ENCODE measurements at places on chromosomes 7 and 10. TPM values are rescaled to one million over a fixed set of nuclear protein-coding genes. Genes with fewer than 3 reads are reported as not detected.

SYT15 gene
- 14.5 TPM for total RNA-seq

CPEB3 gene
- total RNA-seq, result 1.7 TPM

CPN1 gene
- total RNA-seq, result not detected

LBX1 gene
- total RNA-seq, result not detected

ADAMTS14 gene
- total RNA-seq, result 8.7 TPM

BICC1 gene
- total RNA-seq, result 32.4 TPM

DNA sequence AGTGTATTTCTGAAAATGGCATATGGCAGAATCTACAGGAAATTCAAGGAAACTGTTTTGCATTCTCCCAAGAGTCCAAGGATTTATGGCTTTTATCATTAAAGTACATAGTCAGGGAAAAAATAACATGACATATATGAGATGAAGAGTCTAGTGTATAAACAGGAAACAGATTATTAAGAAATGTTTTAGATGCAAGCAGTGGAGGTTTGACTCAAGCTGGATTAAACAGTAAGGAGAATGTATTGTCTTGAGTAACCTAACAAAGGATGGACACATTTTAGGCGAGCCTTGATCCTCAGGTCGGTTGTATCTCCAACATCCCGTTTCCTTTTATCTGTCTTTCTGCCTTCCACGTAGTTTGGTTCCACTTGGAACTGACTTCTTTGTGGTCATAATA lies 17.9 kb downstream of the OR6B1 start:
- DNase-seq, result no peak

DNA sequence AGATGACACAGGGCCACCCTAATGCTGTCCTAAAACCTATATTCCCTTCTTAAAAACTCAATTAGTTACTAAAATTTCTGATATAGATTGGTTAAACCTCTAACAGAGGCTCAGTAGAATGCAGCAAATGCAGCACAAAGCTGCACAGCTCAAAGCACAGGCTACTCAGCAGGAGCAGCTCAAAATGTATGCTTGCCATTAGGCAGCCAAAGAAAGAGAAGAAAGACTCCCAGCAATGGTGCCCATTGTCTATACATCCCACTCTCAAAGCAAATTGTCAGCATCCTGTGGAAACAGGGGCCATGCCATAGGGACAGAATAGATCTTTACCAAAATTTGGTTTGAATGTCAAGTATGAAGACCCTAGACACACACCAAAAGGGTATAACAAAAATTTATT lies 73.5 kb downstream of the TFPI2 start:
- no peak for DNase-seq

- no peak for DNase-seq
Measured at GRCh38 chr7:74176555-74176954, 2.4 kb downstream of the EIF4H start.

- no peak for DNase-seq
Measured at GRCh38 chr7:38222481-38223096, 44.5 kb downstream of the STARD3NL start.

DNA sequence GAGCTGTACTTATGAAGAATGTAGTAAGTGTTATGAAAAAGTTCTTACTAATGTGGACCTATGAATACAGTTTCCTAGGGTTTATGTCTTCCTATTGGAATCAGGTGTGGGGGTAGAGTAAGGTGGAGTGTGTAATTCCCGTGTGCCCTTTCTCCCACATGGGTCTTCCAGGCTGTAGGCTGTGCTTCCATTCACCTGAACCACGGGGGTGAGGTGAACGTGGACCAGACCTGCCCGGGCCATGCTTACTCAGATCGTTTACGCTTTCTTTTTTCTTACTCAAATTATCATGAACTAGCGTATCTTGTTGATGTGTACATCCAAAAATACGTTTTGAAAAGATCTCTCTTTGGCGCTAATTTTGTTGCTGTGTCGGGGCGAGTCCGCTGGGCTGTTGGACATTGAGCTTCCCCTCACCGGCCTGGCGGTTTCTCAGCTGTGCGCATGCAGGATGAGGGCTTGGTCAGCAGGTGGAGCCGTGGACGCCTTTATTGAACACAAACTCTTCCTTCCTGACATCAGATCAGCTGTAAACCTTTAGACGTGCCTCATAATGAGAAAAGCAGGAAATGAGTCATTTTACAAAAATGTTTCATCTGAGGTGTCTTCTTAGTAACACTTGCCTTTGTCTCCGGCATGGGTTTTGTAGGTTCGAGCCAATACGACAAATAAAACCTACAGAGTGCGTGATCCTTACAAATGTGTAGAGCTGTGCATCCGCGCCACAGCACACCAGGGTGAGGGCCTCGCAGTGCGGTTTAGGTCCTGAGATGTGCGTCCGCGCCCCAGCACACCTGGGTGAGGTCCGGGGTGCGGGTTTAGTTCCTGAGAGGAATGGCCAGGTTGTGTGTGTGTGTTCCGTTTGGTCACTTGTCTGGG lies 53.8 kb downstream of the WDR37 start:
- no peak for DNase-seq

DNA sequence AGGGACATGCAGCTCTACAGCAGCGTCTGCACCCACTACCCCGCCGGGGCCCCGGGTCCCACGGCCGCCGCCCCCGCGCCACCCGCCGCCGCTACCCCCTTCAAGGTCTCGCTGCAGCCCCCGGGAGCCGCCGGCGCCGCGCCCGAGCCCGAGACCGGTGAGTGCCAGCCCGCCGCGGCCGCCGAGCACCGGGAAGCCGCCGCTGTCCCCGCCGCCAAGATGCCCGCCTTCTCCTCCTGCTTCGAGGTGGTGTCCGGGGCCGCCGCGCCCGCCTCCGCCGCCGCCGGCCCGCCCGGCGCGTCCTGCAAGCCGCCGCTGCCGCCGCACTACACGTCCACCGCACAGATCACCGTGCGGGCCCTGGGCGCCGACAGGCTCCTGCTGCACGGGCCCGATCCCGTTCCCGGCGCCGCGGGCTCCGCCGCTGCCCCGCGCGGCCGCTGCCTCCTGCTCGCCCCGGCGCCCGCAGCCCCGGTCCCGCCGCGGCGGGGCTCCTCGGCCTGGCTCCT lies 631 bp downstream of the OTUD1 start:
- DNase-seq, result no peak

DNA sequence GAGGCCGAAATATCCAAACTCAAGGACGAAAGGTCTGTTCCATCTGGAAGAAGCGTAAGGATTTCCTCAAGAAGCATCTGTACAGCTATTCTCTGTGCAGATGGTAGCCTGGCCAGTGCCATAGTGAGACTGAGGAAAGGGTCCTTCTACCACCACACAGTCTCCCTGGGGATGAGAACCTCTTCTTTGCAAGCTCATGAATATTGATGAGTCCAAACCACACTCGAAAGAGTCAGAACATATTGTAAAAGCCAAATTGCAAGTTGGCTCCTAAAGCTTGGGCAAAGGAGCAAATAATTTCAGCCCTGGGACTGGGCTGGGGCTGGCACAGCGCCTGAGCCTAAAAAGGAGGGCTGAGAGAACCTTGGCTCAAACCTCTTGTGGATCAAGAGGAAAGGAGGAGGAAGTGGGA lies 66.1 kb upstream of the PIP4K2A start:
- no peak for DNase-seq

GRCh38 chr10:4740471-4740870 lies 85.5 kb upstream of the AKR1E2 start:
- no peak for DNase-seq

DNA sequence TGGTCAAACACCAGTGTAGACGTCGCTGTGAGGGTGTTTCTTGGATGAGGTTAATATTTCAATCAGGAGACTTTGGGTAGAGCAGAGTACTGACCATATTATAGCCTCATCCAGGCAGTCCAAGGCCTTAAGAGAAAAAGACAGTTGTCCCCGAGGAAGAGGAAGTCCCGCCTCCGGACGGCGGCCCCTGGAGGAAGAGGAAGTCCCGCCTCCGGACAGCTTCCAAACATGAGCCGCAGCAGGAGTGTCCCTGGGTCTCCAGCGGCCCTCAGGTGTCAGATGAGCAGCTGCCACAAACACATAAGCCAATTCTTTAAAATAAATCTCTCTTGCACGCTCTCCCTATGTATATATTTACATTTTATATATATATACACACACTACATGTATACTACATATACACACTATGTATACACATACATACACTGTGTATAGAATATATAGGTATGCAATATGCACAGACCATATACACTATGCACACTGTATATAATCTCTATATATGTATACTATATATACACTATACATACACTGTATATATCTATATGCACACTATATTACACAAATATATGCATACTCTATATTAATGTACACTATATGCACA lies 37.5 kb downstream of the PWWP2B start:
- no peak for DNase-seq

DNA sequence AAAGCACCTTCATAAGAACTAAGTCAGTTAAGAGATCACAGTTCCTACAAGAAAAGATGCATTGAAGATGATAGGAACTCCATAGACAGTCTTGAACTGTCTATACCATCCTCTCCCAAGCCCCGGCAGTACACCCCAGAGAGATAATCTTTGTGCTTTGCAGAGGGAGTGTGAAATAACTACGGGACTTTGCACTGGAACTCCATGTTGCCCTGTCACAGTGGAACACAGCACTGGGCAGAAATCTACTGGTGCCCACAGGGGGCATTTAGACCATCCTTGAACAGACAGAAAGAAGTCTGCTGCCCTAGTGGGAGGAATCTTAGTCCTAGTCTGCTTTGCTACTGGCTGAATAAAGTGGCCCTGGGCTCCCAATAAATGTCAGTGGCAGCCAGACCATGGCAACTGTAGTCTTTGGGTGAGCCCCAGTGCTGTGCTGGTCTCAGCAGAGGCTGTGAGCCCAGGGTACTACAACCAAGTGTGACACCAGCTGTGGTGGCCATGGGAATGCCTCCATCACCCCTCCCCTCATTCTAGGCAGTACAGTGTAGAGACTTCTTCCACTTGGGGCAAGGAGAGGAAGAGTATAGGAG lies 107.7 kb upstream of the TMEM168 start:
- DNase-seq, result no peak

DNA sequence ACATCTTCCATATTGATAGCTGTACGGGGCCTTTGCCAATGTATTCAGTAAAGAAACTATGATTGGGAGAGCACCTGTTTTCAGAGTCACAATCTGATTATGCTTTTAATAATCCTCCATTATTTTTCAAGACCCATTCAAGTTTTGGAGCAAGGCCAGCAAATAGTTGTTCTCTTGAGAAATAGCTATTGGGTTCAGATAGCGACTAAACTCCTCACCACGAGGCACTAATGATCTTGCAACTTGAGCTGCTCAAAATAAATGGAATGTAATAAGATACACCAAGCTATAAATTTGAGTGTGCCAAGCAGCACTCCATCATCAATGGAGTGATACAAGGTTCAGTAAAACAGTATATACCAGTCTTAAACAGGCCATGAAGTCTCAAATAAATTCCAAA lies 7.4 kb upstream of the MALRD1 start:
- DNase-seq, result no peak

Measured in chondrocyte (in vitro differentiated cells).